ENCODE measurements at places on chromosomes 5 and 9.

- DNase-seq = peak; percentile 80
Observed at GRCh38 chr5:60196385-60197113, 303.0 kb upstream of the PDE4D start.

DNA sequence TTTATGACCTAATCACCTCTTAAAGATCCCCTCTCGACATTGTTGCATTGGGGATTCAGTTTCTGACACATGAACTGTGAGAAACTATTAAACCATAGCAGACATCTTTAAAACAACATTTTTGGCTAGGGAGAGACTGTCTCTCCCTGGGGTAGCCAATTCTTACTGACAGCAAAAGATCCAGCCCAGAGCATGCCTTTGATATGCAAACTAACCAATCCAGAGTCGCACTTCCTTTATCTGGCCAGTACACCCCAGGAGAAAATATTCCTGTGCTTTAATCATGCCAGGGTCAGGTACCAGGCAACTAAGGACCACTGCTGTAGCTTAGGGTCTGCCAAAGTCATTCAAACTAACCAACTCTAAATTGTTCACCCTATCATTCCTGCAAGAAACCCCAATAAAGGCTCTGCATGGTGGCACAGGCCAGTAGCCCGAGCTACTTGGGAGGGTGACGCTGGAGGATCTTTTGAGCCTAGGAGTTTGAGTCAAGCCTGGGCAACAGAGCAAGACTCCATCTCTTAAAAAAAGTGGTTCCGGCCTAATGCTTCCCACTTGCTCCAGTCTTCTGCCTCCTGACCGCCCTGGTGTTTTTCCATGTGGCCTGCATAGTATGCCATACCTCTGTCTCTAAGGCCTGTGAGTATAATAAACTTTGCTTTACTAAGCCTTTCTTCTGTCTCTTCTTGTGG lies 62.3 kb upstream of the DAPK1 start:
- DNase-seq = no peak

GRCh38 chr5:96434201-96434645 lies 1.2 kb upstream of the PCSK1 start:
- no peak for DNase-seq

DNA sequence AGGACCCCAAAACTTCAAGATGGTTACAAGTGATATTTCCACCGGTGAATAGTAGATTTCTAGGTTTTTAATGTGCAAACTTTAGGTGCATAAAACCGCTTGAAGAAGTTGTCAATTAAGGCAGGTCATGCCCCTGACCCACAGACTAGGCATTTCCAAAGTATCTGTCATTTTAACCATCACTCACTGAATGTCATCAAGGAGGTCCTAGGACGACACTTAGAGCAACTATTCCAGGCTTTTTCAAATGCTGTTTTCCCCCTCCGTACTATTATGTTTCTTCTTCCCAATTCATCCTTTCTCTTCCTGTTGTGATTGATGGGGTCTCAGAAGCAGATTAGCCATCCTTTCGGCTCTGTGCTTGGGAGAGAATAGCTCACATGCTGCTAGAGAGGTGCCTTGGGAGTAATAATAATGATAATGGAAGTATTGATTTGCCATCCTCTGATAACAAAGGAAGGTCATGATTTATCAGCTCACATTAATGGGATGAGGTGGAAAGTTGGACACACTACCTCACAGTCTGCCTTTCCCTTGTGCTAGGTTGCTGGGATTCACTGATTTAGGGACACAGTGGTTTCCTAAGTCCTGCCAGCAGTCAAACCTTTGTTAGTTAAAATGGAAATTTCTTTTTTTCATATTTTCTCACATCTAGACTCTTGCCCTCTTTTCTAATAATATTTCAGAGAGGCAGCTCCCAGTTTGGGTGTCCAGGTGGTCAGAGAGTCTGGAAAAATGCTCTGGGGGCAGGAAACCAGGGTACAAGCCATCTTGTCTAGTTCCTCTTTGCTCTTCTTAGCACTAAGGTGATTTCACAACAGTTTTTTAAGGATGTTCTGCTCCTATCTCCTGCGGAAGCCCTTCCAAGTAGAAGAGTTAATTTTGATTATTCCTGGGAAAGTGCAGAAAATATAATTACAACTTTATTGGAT lies 67.0 kb downstream of the PTTG1 start:
- no peak for DNase-seq

GRCh38 chr5:136674178-136674577 lies 308.8 kb upstream of the TRPC7 start:
- no peak for DNase-seq

- DNase-seq = no peak
Observed at GRCh38 chr9:68905129-68905528, 108.8 kb downstream of the PRKACG start.

DNA sequence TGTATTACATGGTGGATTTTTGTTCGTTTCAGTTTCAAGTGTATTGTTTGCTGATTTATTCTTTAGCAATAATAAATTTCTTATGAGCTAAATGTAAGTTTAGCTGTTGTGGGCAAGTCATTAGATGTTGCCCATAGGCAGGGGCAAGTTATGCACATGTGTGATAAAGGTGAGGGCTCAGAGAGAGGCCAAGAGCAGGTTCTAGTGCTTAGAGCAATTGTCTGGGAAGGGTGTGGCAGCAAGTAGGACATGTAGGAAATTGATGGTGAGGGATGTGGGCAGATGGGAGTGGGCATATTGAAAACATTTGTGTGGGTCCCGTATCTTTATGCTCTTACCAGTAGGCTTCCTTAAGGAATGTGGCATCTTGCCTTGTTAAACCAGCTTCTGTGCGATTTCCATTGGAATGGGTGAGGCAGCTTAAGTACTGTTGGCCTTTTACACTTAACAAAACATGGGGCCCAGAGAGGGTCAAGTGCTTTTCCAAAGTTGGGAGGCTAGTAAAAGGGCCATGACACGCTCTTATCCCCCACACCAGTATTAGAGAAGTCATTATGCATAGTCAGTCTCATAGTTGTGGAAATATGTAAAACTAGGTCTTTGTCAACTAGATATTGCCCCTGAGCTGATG lies 60.6 kb downstream of the KDM4C start:
- DNase-seq = no peak

DNA sequence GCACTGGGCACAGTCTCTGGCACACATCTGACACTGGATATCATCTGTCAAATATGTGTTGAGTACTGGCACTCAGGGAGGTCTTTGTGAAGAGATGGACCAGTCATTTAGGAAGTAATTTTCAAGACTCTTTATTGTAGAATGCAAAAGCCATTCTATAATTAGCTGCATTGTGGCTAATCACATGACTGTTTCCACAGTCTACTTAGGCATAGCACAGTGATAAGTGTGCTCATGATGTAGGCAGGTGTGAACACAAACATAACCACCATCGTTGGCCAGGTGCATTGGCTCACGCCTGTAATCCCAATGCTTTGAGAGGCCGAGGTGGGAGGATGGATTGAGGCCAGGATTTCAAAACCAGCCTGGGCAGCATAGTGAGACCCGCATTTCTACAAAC lies 62.2 kb downstream of the CFAP77 start:
- DNase-seq = no peak

- no peak for DNase-seq
Observed at GRCh38 chr5:150517272-150518152, 9.6 kb downstream of the NDST1 start.

- no peak for DNase-seq
Observed at GRCh38 chr5:153952893-153953292, 85.8 kb downstream of the FAM114A2 start.

- DNase-seq = no peak
Observed at GRCh38 chr9:109770101-109770500, 9.9 kb upstream of the PALM2AKAP2 start.

- no peak for DNase-seq
Observed at GRCh38 chr9:134492281-134492691, 149.3 kb upstream of the COL5A1 start.

- no peak for DNase-seq
Observed at GRCh38 chr9:88738709-88739108, 203.7 kb downstream of the NXNL2 start.

DNA sequence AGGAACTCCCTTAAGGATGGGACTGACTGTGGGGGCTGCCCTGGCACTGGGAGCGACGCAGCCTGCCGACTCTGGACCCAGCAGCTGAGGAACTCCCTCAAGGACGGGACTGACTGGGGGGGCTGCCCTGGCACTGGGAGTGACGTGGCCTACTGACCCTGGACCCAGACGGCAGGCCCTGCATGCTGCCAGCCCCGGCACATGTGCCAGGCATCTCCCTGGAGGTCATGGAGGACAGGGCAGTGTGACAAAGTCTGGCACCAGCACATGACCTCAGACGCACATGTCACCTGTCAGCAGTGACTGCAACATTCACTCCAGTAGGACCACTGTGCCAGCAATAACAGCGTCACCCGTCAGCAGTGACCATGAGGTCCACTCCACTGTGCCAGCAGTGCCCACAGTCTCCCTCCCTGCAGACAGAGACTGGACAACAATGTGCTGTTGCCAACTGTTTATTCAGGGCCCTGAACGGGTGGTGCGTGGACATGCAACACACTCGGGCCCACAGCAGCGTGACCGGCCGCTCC lies 4.5 kb downstream of the FBXW5 start:
- no peak for DNase-seq

- DNase-seq = peak; percentile 66
Observed at GRCh38 chr5:57243286-57244137, 69.7 kb downstream of the GPBP1 start.

DNA sequence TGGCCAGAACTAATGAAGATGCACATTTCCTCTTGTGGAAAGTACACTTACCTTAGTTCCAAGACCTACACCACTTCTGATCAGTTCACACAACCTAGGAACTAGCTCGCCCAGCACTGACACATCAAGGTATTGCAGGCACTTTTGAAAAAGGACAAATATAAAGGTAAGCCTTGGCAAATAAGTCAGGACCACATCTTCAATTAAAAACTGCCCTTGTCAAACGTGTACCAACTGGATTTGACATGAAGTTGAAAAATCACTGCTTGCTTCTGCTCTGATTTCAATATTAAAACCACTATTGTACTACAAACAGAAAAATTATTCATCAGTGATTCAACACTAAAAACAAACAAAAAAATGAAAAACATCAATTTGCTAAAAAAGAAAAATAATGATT lies 45.0 kb upstream of the OR2K2 start:
- no peak for DNase-seq

DNA sequence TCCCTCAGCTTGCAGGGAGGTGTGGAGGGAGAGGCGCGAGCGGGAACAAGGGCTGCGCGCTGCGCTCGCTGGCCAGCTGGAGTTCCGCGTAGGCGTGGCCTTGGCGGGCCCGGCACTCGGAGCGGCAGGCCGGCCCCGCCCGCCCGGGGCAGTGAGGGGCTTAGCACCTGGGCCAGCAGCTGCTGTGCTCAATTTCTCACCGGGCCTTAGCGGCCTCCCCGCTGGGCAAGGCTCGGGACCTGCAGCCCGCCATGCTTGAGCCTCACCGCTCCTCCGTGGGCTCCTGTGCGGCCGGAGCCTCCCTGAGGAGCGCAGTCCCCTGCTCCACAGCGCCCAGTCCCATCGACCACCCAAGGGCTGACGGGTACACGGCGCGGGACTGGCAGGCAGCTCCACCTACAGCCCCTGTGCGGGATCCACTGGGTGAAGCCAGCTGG lies 1516.4 kb downstream of the EFNA5 start:
- DNase-seq = no peak

DNA sequence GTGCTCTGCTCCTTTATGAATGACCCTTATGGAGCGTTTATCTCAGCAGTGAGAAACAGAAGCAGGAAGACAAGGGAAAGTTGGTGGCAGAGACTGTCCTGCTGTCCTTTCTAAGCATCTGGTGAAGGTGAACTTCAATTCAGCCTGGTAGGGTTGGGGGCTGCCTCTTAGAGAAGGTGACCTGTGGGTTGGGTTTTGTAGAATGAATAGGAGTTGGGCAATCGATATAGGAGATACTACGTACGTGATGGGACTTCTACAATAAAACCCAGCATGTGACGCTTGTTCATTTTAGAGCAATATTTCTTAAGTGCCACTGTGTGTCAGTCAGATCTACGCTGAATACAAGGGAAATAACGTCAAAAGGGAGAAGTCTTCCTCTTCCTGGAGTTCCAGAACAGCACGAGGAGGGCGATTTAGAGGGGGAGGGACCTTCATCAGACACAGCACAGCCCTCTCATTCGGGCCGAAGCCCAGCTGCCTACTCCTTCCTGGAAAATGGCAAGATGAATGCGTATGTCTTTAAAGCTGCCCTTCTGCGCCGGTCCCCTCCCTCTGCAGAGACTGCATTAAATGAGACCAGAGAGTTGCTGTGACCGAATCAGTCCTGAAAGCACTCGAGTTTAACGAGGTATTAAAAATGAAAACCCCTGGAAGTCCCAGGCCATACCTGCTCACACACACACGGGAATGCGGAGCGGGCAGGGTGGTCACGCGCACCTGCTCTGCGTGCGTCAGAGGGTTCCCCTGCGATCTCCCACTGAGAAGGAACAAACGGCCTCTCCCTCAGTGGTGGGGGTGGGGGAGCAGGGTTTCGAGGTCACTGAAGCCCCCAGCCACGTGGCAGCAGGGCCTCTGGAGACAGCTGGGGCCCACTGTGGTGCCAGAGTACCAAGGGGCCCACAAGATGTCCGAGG lies 85.3 kb upstream of the SARDH start:
- peak; percentile 77 for DNase-seq

DNA sequence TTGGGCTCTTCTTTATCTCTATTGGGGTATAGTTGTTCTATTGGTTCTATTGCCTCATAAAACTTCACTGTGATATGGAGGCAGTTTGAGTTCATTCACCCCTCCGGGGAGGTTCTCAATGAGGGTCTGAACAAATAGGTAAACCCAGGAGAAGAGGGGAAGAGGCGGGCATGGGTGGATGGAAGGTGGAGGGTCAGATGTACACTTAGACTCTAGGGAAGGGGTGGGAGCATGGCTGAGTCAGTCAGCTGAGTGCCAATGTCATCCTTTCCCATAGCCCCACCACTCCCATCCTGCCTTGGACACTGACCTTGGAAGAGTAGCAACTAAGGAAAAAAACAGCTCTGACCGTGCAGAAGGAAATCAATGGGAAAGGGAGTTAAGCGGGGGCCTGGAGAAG lies 9.9 kb upstream of the FABP6 start:
- DNase-seq = no peak

DNA sequence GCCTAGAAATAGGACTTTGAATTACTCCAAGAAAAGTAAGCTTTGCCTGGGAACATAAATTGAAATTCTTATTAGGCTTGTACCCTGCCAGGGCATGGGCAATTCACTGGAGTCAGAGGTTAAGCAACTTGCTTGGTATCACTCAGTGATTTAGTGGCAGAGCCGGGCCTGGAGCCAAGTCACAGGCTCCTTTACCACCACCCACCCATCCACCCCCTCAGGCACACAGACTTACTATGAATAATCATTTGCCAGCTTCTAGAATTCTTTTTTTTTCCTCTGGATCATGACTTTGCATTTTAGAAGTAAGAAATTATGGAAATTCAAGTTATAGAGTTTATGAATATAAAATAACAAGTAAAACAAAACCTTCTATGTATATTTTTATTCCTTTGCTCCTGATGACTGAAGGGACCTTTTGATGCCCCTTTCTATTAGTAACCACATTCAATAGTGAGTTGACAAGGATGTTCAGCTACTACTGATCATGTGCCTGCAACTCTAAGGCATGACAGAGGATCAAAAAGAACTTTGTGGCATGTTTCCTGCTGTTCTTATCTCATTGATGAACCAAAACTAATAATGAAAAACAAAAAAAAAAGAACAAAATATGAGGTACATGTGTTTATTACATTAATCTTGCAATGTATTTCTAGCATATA lies 614.7 kb downstream of the TLR4 start:
- peak; percentile 5 for DNase-seq
